ENCODE measurements at places on chromosomes 4 and X.

GRCh38 chrX:12142661-12143060 lies 4.4 kb downstream of the FRMPD4 start:
- no peak for DNase-seq

- DNase-seq, result no peak
Observed at GRCh38 chr4:152607178-152607577, 71.3 kb upstream of the FBXW7 start.

GRCh38 chrX:143988356-143988755 lies 104.5 kb downstream of the UBE2NL start:
- no peak for DNase-seq

- DNase-seq, result no peak
Observed at GRCh38 chrX:24260842-24261550, 52.9 kb downstream of the SUPT20HL2 start.

DNA sequence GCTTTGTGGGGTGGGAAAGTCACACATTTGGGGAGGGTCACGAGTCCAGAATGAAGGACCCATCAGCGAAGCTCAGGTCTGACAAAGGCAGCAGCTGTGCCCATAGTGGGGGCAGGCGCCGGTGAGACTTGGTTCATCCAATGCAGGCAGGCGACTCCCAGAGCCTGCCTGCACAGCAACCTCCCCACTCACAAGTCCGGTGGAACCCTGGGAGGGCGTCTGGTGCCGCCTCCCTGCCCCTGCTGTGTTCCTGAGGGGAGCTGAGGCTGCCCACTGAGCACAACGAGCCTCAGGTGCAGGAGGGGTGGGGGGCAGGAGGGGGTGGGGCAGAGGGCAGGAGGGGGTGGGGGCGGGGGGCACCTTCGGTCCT lies 13.7 kb downstream of the LRPAP1 start:
- DNase-seq, result no peak

- no peak for DNase-seq
Observed at GRCh38 chr4:125642645-125643044, 327.9 kb downstream of the FAT4 start.

GRCh38 chr4:31617667-31618066 lies 897.5 kb downstream of the PCDH7 start:
- no peak for DNase-seq

GRCh38 chr4:19455196-19455595 lies 796.5 kb upstream of the SLIT2 start:
- no peak for DNase-seq

DNA sequence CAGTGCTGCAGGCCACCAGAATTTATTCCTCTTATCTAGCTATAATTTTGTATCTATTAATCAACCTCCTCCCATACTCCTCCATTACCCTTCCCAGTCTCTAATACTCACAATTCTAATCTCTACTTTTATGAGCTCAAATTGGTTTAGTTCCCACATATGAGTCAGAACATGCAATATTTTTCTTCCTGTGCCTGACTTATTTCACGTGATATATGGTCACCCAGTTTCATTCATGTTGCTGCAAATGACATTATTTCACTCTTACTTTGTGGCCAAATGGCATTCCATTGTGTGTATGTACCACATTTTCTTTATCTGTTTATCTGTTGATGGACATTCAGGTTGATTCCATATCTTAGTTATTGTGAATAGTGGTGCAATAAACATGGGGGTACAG lies 483.5 kb downstream of the ACTRT1 start:
- no peak for DNase-seq
